ENCODE measurements at places on chromosomes 4 and X.

DNA sequence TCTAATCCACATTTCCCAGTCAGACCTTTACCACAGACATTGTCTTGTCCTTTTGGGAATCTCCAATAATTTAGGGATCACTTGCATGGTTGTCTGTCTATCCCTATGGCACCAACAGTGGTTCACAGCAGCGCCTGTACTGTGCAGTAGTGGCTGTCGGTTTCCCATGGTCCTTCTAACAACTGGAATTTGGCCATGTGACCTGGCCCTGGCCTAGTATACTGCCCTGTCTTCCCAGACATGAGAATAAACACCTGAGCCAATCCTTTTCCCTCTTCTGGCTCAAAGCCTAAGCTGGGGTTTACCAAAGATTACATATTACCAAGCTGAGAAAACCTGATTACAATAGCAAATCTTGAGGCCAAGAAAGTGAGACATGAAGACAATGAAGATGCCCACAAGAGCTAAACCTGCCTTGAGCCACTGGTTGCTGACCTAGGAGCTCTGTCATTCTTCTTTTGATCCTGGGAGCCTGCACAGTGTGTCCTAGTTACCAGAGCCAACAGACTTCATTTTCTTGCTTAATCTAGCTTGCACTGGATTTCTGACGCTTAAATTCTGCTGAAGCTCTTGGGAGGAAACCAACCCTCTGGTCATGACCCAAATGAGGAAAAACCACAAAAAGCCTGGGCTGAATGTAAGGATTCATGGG lies 92.1 kb downstream of the SCD5 start:
- no peak for DNase-seq

DNA sequence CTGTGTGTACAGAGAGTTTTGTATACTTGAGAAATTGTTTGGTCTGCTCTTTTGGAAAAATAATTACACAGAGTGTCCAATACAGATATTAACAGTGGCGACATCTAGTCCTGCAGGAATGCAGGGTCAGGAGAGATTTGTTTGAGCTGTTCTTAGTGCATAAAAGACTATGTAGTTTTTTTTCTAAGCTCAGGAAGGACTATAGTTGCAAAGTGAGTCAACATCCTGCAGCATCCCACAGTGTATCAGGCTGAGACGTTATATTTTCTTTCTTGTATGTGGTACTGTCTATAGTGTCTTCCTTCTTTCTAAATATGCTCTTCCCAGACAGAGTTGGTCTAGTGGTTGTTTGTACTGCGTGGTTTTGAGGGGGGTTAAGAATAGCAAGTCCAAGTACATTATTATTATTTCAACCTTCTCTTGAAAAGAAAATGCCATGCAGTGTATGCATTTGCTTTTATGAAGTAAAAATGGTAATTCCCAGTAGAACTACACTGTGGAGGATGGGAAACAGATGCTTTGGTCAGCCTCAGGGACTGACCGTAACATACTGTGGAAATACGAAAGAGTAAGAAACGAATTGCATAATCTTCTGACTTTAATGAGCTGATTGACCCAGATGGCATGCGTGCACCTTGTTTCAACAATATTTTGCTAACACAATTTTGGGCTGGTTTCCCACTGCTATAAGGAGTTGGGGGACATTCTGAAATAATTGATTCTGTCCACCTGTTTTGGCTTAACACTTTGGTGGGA lies 67.4 kb downstream of the DMP1 start:
- no peak for DNase-seq

- no peak for DNase-seq
Measured at GRCh38 chrX:13791559-13791958, 25.3 kb downstream of the GPM6B start.

- DNase-seq = no peak
Measured at GRCh38 chr4:139740531-139741041, 75.0 kb downstream of the MGST2 start.

DNA sequence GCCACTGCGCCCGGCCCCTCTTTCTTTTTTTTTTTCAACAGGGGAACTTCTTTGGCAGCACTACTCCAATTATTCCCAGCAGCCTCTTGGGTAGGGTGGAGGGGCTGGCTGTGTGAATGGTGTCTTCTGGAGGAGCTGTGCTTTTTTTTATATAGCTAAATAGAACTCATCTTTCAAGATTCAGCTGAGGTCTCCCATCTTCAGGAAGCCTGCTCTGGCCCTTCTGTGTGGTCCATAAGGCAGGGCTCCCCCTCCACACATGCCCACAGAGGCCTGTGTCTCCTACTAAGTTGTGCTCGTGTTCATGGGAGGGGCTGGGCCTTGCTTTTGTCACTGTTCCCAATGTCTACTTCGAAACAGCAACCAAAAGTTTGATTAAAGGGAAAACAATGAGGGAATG lies 116.8 kb downstream of the AFAP1 start:
- no peak for DNase-seq

All from NCI-H748 treated with DMSO at 0.1 percent for 48 hours (cell line).